ENCODE measurements at places on chromosomes 2 and 18. TPM values are rescaled to one million over a fixed set of nuclear protein-coding genes. Genes with fewer than 3 reads are reported as not detected.

GKN2 gene
- not detected for total RNA-seq

FABP1 gene
- not detected for total RNA-seq

DSC2 gene
- 0.07 TPM for total RNA-seq

GPR55 gene
- total RNA-seq, result not detected

L3MBTL4 gene
- total RNA-seq, result 0.13 TPM

COL4A3 gene
- 3.5 TPM for total RNA-seq

CNDP1 gene
- total RNA-seq, result not detected

Data from smooth muscle cell of the pulmonary artery (primary cell).